ENCODE measurements at places on chromosomes 1 and 21.

GRCh38 chr1:160411271-160412027, 11.1 kb downstream of the VANGL2 start:
- DNase-seq: no peak

- no peak for DNase-seq
Observed at GRCh38 chr1:181257117-181257516, 168.6 kb downstream of the IER5 start.

DNA sequence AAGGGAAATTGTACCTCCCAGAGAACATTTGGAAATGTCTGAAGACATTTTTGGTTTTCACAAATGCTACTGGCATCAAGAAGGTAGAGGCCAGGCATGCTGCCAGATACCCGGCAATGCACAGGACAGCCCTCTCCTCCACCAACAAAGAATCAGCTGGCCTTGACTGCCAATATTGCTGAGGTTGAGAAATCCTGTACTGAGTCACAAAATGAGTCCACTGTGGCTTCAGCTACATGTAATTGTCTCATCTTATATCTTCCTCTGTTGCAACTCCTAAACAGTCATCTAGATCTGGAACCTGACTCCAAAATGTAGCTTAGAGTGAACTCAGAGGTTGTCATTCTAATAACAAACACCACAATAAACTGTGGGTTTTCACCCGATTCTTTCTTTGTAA, 327.5 kb upstream of the POGK start:
- no peak for DNase-seq

GRCh38 chr1:230052665-230053064, 14.4 kb upstream of the GALNT2 start:
- DNase-seq: no peak

GRCh38 chr1:147516157-147516917, 25.0 kb upstream of the BCL9 start:
- no peak for DNase-seq

DNA sequence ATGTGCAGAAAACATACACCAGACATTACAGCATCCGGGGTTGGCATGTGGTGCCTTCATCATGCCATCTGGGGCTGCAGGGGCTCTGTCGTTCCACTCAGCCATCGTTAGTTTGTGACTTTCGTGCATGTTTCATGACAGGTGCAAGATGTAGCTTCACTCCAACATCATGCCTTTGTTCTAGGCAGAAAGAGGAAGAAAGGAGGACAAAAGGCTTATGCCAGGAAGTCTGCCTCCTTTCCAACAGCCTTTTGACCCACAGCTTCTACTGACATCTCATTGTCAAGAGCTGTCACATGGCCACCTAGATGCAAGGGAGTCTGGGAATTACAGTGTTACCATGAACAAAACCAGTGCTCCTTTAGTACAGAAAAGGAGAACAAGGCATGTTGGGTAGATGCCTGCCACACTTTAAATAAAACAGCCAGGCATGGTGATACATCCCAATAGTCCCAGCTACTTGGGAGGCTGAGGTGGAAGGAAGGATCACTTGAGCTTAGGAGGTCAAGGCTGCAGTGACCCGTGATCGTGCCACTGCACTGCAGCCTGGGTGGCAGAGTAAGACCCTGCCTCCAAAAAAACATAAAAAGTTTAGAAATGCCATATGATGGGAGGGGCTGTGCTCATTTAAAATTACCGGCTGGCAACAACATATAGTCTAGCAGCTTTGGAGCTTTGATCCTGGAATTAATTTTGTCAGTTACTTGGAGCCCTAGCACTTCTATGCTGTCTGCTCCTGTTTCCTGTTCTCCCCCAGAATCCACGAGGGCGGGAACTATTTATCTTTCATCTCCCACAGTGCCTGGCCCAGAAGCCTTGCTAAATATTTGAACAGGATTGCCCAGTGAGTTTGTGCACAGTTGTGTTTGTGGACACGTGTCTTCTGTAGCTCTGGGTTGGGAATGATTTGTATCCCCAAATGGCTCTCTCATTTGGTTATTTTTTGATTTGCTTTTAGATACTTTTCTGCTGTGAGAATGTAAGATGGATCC, 7.4 kb downstream of the DOP1B start:
- peak; percentile 53 for DNase-seq

DNA sequence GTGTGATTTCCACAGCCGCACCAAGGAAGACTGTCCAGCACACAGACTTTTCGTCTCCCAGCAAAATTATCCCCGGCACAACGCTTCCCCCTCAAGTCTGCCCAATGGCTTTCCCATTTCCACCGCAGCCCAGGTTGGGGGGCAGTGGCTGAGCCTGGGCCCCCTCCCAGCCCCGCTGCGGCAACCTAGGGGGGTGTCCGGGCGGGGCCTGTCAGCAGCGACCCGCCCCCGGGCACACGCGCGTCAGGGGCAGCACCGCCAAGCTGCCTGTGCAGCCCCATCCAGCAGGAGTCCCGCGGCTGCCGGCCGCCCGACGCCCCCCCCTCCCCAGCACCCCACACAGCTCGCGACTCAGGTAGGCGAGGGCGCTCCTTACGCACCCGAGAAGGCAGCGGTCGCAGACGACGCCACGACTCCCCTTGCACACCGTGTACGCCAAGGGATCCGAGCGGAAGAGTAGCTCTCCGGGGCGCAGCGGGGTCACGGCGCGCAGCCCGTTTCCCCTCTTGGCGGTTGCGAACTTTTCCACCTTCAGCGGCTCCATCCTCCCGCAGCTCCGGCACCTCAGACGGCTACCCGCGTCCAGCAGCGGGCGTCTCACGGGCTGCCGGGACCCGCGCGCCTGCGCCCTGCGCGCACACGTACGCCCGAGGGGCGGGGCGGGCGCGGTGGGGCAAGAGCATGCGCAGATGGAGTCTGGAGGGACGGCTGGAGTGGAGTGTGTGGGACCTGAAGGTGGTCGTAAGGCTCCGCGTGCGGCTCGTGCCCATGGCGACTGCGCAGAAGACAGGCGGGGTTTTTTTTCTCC, at the start of gene SMYD3:
TSS of gene SMYD3 (minus strand) at position 606 of the 808 bp plus-strand sequence.
- DNase-seq: peak; percentile 64

- DNase-seq: no peak
Observed at GRCh38 chr1:43056981-43057391, 98.3 kb upstream of the SLC2A1 start.

GRCh38 chr21:27017246-27017645, 50.4 kb upstream of the ADAMTS5 start:
- no peak for DNase-seq

DNA sequence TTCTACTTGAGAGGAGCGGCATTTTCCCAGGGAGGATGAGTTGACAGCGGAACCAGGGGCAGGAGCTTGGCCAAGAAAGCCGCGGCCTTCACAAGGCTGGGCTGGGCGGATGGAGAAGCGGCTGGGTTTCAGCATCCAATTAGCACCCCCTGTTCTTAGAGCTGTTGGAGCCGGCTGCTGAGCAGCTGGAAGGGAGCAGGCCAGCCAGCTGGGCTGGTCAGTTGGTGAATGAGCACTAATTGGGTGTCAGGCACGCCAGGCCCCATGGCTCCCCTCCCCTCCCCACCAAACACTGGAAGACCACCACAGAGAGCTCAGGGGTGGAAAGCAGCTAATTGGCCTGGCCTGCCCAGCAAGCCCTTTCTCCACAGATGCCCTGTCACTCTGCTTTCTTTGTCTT, 245.6 kb downstream of the RRAGC start:
- no peak for DNase-seq

GRCh38 chr1:84254703-84255238, 46.7 kb upstream of the SAMD13 start:
- DNase-seq: no peak

- no peak for DNase-seq
Observed at GRCh38 chr21:46189213-46189958, 5.1 kb upstream of the SPATC1L start.

GRCh38 chr1:230548997-230549396, 93.3 kb upstream of the COG2 start:
- peak; percentile 85 for DNase-seq

- DNase-seq: no peak
Observed at GRCh38 chr1:219140303-219140877, 33.3 kb upstream of the LYPLAL1 start.

DNA sequence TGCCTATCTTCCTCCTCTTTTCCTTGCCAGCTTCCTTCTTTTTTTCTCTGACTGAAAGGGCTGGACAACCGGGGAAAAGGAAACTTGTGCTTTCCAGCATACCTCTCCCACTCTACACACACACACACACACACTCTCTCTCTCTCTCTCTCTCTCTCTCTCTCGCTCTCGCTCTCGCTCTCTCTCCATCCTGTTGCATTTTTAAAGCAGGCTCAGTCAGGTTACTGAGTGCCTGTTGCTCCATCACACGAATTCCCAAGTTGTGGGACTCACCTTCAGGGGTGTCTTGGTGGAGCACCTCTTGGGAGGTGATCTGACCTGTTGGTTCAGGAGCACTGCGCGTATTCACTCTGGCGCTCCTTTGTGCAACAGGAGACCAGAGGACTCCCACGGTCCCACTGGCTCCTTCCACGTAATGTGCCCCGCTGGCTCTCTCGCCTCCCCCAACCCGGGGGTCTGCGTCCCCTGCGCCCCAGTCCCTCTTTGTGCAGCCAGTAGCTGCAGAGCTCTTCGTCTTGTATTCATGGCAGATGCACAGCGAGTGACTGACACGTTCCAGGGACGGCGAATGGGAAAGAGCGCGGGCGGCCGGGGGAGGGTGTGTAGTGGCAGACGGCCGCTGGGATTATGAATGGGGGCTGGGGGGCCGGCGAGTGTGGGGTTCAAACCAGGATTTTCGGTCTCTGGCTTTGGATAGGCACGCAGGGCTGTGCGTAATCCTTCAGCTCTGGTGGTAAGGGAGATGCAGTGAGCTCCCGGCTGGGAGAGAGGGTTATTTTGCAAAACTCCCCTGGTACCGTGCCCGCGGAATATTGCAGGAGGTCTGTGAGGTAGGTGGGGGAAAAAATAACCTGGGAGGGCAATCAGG, 660 bp upstream of the PDE4B start:
- DNase-seq: no peak

DNA sequence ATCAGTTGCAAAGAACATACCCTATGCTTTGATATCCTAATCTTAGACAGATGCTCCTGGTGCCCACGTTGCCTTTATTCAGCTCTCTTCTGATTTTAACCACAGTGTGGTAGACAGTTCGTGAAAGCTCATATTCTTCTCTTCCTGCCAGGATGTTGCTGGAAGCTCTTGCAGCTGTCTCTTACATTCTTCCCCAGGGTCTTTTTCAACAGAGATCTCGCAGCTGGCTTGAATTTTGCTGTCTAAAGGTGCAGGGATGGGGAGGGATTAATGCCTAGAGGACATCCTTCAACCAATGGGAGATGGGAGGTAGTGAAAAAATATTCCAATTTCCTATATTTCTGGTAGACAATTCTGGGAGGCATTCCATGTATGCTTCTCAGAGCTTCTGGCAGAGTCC, 150.0 kb upstream of the APP start:
- DNase-seq: no peak

GRCh38 chr1:46767649-46768282, 31.1 kb upstream of the CYP4B1 start:
- no peak for DNase-seq

DNA sequence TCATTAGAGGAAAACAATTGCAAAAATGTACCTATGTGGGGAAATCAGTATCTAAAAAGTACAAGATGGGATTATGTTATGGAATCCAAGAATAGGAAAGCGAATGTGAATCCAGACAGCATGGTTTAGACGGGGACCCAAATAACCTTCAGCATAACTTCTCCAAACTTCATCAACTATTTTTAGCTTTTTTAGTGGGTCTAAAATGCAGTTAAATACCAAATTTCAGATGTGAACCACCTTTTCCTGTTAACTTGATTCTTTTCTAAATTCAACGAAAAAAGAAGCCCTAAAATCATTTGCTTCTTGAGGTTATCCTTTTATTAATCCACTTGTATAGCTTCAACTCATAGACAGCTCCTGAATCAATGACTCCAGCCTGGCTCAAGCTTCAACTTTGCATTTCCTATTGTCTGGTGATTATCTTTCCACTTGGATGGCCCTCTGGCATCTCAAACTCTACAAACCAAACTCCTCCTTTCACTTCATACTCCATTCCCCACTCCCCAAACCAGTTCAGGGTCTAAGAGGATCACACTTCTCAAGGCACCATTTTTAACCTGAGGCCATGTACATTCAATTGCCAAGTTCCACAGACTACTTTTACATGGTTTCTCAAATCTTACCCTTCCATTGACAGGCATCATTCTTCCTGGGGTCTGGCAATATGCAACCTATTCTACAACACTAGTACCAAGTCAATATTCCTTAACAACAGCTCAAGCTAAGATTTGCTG, 7.4 kb downstream of the ERRFI1 start:
- DNase-seq: no peak

GRCh38 chr1:160781914-160782689, 13.9 kb upstream of the LY9 start:
- no peak for DNase-seq

- DNase-seq: no peak
Observed at GRCh38 chr21:42413500-42413899, 9.8 kb downstream of the UBASH3A start.

- no peak for DNase-seq
Observed at GRCh38 chr1:186443638-186444037, 17.3 kb downstream of the PDC start.

- no peak for DNase-seq
Observed at GRCh38 chr1:60791226-60791625, 291.1 kb upstream of the NFIA start.

DNA sequence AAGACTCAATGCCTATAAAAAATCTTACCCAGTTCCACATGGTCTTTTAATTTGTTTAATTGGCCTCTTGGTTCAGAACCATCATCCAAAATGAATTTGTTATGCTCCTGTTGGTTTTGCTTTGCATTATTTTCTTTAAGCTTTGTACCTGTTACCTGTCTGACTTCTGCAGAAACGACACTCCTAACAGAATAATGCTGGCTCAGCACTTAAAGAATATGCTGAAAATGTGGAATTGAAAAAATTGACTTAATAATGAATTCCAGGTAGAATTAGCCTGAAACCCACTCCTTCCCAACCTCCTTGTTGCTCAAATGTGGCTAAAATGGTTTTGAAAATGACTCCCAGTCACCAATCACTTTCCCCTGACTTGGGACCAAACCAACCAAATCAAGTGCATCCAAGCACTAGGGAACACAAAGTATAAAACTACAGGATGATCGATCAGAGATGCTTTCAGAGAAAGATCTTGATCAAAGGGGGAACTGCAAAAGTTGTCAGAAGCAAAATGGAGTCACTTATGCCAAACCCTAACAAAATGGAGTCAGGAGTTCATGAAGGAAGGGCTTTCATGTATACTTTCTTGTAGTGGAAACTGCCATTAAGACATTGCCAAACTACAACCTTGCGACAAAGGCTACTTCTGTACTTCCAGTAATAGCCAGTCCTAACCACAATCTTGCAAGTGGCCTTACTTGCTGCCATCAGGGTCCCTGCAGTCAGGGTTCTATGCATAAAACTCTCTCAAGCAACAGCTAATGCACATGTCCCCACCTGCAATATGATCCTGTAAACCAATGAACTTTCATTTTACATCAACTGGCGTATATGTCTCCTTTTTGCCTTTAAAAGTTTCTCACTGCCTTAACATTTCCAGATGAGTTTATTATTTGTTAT, 5.4 kb downstream of the GBP7 start:
- DNase-seq: no peak

- DNase-seq: no peak
Observed at GRCh38 chr1:6342056-6342455, 51.5 kb downstream of the ACOT7 start.

GRCh38 chr1:244454412-244454811, 2.7 kb upstream of the ADSS2 start:
- DNase-seq: no peak

GRCh38 chr1:68409426-68409825, 40.3 kb downstream of the RPE65 start:
- DNase-seq: no peak
